ENCODE measurements at places on chromosomes 12 and 14.

- DNase-seq = no peak
Observed at GRCh38 chr12:712172-712863, 40.1 kb upstream of the WNK1 start.

GRCh38 chr12:86719381-86719780, 463.2 kb upstream of the MGAT4C start:
- DNase-seq = no peak

GRCh38 chr14:89399594-89400068, 17.4 kb downstream of the FOXN3 start:
- DNase-seq = no peak

- no peak for DNase-seq
Observed at GRCh38 chr14:50260072-50260471, 28.7 kb upstream of the SOS2 start.

GRCh38 chr14:100488057-100488456, 99.2 kb downstream of the BEGAIN start:
- no peak for DNase-seq

- no peak for DNase-seq
Observed at GRCh38 chr12:77189458-77189857, 124.1 kb upstream of the E2F7 start.

DNA sequence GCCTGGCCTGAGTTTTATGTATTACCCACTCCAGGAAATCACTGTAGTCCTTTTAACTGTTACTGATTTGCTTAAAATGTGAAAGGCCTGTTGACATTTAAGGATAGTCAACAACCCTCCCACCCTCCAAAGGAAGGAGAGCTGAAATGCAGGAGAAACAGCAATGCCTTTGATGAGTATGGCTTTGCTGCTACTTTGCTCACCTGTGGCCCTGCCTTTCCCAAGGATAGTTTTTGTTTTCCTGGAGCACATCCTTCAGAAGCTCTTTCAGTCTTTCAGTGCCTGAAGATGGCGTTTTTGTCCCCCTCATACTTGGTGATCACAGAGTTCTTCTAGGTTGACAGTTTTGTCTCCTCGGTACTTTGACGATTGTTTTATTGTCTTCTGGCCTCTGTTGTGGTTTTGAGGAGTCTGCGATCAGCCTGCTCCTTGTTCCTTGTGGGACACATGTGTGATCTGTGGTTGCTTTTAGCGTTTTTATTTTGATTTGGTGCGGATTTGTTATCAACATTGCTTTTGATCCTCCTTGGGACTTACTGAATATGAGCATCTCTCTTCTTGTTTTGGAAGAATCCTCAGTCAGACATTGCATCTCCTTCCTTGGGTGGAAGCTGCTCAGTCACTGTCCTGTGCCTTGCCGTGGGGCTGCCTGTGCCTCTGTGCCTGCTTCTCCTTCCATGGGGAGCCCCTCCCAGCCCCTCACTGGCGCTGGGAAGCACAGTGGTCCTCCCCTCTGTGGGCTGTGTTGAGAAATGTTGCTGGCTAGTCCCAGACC, 17.2 kb downstream of the PACS2 start:
- DNase-seq = no peak

- no peak for DNase-seq
Observed at GRCh38 chr14:48349689-48350088, 674.3 kb upstream of the MDGA2 start.

- no peak for DNase-seq
Observed at GRCh38 chr12:51371295-51371953, 19.8 kb downstream of the GALNT6 start.

DNA sequence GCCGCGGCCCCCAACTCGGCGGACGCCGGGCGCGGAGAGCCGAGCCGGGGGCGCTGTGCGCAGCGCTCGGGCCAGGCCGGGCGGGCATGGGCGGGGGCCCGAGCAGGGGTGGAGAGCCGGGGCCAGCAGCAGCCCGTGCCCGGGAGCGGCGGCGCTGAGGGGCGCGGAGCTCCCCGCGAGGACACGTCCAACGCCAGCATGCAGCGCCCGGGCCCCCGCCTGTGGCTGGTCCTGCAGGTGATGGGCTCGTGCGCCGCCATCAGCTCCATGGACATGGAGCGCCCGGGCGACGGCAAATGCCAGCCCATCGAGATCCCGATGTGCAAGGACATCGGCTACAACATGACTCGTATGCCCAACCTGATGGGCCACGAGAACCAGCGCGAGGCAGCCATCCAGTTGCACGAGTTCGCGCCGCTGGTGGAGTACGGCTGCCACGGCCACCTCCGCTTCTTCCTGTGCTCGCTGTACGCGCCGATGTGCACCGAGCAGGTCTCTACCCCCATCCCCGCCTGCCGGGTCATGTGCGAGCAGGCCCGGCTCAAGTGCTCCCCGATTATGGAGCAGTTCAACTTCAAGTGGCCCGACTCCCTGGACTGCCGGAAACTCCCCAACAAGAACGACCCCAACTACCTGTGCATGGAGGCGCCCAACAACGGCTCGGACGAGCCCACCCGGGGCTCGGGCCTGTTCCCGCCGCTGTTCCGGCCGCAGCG, 639 bp downstream of the FZD10 start:
- DNase-seq = no peak

GRCh38 chr12:53413485-53414204, 10.0 kb upstream of the AMHR2 start:
- no peak for DNase-seq

DNA sequence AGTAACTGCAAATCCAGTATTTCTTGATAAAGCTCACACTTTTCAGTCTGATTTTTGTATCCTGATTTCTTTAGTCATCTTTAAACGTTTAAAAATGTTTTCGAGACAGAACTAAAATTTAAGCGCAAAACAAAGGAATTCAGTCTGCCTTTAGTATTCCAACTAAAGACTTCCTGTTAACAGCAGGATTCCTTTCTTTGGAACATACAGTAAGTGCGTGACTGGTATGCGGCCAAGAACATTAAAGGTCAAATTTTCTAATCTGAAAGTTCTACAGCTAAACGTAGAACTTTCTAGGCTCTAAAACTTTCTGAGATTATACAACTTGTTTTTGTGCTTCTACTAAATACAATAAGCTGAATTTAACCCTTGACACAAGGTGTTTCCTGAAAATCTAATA, 9.9 kb downstream of the SAV1 start:
- no peak for DNase-seq

GRCh38 chr14:73025544-73025943, 1.4 kb downstream of the ZFYVE1 start:
- no peak for DNase-seq

DNA sequence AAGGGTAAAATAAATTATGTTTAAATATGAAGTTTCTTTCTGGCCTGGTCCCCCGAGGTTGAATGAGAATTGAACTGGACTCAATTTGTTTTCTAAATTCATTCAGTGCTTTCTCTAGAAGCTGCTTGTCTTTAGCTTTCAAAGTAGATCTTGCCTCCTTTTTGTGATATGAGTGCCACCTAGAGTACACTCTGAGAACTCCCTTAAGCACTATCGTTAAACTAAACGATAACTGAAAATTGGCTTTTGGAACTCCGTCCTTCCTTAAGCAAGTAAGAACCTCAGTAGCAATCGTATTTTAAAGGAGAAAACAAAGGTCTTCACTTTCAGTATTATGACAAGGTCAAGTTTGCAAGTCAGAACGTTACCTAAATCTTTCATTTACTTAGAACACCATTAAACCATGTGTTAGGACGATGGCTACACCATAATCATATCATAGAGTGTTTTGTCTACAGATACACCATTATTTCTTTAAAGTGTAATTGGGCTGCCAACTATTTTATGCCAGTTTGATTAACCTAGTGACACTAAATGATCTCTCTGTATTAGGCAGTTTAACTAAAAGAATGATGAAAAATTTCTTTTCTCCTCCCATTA, 364.8 kb downstream of the SNAPC1 start:
- DNase-seq = peak; percentile 3

GRCh38 chr12:126418400-126418799, 1353.2 kb downstream of the AACS start:
- DNase-seq = no peak

DNA sequence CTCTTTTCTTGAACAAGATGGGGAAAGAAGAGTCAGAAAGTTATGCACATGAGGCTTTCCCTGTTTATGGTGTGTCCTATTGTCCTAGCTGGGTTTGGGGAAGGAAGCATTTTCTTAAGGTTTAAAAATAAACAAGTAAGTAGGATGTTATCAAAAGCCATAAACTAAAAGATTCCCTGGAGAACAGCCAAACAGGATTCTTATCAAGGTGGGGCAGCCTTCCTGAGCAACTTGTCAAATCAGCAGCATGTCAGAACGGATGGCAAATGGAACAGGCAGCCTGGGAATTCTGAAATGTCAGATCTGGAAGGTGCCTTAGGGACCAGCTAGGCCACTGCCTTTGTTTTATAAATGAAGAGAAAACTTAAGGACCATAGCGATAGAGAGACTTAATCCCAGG, 152.2 kb upstream of the RGS6 start:
- DNase-seq = no peak

GRCh38 chr12:49959685-49960473, 1.8 kb upstream of the AQP5 start:
- no peak for DNase-seq

DNA sequence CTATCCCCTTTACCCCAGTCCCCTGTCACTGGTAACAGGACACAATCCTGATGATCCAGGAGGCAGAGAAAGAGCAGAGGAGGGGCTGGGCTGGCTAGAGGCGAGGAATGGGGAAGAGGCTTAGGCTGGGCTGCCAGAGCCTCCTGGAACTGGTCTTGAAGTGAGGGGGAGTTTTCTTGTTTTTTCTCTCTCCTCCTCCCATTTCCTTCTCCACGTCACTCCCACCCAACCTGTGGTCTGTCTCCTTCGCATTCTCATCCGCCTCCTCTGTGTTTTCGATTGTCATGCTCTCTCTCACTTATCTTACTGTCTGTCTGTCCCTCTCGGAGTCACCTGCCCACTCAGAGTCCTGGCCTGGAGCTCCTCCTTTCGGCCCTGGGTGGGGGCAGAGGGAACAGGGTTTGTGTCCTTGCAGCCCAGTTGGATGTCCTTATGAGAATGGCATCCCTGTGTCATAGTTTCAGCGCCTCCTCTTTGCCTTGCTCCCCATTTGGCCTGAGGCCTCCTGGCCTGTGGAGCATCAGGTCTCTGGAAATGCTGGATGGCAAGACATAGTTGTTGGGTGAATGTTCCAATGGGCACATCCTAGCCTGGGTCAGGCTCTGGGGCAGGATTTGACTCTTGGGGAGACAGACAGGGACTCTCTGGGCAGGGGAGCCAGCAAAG, 3.4 kb upstream of the KRT80 start:
- DNase-seq = no peak

GRCh38 chr14:60925286-60925685, 55.6 kb downstream of the TRMT5 start:
- no peak for DNase-seq

DNA sequence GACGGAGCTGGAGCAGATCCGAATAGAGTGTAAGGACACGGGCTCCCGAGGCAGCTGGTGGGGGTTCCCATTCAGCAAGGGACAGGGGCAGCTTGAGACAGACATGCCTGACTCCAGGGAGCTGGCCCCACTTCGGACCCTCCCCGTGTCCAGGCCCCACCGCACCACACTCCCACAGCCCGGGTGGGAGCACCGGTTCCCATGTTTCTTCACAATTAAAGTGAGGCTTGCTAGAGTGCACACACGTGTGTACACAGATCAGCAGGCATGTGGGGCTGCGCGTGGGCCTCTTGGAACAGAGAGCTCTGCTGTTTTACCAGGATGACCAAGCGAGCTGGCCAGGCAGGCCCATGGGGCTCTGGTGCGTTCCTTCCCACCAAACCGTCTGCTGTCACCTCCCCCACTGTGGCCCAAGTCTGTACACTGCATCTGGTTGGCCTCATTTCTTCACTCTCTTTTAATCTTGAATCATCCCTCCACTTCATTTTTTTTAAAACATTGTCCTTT, 48.0 kb downstream of the SLC6A12 start:
- DNase-seq = no peak

GRCh38 chr14:93939304-93940229, 12.4 kb downstream of the FAM181A start:
- DNase-seq = peak; percentile 24

- no peak for DNase-seq
Observed at GRCh38 chr12:26514364-26514763, 318.6 kb downstream of the ITPR2 start.

- DNase-seq = no peak
Observed at GRCh38 chr12:62915204-62915529, 19.8 kb downstream of the PPM1H start.

DNA sequence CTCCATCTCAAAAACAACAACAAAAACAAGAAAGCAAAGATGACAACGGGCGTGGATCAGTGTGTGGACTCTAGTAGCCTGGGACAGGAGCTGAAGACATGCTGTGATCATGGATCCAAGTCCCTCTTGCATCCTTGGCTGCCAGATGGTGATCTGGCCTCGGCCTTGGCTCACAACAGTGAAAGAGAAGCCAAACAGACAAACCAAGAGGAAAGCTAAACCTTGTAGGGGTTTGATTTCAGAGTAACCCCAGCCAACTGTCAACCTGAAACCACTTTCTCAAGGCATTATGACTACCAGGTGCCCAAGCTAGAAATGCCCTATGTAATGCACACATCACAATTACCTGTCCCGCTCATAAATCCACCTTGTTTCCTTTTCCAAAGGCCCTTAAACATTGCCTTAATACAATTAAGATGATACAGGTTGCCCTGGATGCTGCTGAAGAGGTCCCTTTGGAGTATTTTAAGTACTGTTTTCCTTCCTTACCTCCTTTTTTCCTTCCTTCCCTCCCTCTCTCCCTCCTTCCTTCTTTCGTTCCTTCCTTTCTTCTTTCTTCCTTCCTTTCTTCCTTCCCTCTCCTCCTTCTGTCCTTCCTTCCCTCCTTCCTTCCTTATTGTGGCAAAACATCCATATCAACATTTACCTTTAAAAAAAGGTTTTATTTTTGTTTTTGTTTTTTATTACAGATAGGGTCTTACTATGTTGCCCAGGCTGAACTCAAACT, 41.4 kb upstream of the NINJ2 start:
- DNase-seq = no peak

GRCh38 chr12:90965204-90965603, 10.2 kb upstream of the CCER1 start:
- DNase-seq = no peak

- no peak for DNase-seq
Observed at GRCh38 chr14:75504411-75504810, 17.9 kb upstream of the BATF start.

- DNase-seq = no peak
Observed at GRCh38 chr14:31172084-31172483, 35.5 kb downstream of the HECTD1 start.
